Hematopoietic multipotent progenitor cell treated with erythropoietin and hydrocortisone succinate and interleukin-3 and kit ligand, for 6 days (in vitro differentiated cells): ENCODE measurements at places on chromosomes 1 and 21.

DNA sequence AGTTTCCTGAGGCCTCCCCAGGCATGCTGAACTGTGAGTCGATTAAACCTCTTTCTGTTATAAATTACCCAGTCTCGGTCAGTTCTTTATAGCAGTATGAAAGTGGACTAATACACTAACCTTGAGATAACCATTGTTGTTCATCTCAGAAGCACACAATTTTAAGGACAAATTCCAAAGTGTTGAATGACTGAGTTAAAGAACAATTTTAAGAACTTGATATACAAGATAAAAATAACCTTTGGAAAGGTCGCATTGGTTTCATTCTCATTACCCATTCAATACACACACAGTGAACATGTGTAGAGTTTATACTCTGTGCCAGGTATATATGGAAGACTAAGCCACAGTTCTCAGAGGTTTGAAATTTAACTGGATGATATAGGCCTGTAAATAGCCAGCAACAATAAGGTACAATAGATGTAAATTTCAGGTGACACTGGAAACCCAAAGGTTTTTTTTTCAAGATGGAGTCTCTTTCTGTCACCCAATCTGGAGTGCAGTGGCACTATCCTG is 19.1 kb upstream of the SRSF10 start:
- no peak for DNase-seq

DNA sequence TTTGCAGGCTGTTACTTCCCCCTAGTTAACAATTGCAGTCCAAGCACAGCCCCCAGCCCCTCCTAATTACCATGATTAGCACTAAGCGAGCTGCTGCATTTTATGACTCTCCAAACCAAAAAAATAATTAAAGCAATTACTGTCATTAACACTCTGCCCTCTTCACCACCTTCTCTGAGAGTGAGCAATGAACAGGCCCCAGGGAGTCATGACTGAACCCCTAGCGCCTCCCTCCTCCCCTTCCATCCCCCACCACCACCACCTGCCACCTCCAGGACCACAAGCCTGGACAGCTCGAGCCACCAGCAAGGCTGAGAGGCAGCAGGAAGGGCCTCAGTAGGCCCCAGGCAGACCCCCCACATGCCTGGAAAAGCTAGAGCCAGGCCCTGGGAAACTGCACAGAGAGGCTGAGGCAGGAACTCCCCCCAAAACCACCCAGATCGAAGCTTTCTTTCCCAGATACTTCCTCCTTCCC is 35.5 kb upstream of the ZC3H12A start:
- DNase-seq = no peak

GRCh38 chr21:35424122-35424521 is 375.0 kb upstream of the RUNX1 start:
- no peak for DNase-seq

DNA sequence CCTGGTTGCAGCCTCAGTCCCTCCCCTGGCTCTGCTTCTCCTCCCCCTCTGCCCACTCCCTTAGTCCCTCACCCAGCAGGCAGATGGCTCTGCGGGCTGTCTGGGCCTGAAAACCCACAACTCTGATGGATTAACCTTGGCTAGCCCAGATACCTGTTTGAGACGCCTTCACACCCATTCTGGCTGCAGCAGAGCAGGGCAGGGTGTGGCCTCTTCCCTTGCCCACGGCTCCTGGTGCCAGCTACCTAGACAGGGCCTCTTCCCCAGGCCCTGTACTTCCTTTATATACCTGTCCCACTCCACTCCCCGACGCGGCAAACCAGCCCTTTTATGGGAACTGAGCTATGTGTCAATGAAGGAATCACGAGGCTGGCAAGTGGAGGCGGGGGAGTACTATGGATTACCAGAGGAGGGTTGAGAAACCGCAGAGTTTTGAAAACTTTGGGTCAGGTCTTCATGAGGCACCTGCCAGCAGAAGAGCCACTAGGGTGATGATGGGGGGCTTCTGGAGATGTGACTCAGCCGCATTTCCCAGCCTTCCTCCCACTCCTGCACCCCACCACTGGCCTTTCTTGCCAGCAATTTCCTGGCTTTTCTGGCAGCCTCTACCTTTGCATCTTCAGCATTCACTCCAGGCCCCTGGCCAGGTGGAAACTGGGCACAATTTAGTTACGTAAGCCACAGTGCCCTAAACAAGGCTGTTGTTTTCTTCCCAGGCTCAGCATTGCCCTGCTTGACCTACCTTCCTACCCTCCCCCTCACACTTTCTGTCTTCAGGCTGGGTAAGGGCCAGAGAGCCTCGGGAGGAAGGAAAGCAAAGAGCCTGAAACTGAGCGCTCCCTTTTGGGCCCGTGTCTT is at the start of gene CHI3L1:
Gene CHI3L1 (minus strand): TSS at position 259 of the 858 bp plus-strand sequence. CDS start 81 bp downstream, at position 178.
- DNase-seq = no peak

GRCh38 chr1:87119541-87120140 is 205.2 kb downstream of the HS2ST1 start:
- no peak for DNase-seq

GRCh38 chr1:172650474-172651193 is 8.3 kb upstream of the FASLG start:
- no peak for DNase-seq

GRCh38 chr1:87644033-87644578 is 315.4 kb downstream of the LMO4 start:
- no peak for DNase-seq

DNA sequence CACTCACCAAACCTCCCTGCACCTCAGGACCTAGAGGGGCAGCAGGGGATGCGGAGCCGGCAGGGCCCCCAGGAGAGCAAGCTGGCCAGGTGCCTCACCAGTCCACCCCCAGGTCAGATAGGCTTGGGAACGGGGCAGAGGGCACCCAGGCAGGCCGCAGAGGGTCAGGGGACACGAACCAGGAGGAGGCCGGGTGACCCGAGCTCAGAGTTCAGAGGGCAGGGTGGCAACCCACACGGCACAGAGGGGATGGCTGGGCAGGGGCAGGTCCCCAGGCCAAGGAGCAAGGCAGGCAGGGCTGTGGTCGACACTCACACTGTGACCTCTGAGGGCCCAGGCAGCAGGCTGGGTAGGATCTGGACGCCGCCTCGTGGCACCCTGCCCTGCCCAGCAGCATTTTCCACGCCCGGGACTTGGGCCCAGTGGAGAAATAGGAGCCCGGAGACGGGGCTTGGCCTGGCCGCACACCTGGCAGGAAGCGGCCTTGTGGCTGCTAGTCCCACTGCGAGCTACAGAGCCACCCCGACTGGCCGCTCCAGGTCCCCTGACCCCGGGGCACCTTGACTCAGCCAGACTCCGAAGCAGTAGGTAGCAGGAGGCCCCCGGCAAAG is 5.3 kb downstream of the DVL1 start:
- no peak for DNase-seq

- DNase-seq = no peak
Measured at GRCh38 chr1:182968836-182969734, 16.1 kb upstream of the SHCBP1L start.

GRCh38 chr1:24290933-24291487 is 28.1 kb upstream of the GRHL3 start:
- no peak for DNase-seq

- no peak for DNase-seq
Measured at GRCh38 chr21:40136571-40136970, 269.3 kb downstream of the PCP4 start.

GRCh38 chr1:110082477-110082876 is 12.0 kb upstream of the ALX3 start:
- DNase-seq = no peak

DNA sequence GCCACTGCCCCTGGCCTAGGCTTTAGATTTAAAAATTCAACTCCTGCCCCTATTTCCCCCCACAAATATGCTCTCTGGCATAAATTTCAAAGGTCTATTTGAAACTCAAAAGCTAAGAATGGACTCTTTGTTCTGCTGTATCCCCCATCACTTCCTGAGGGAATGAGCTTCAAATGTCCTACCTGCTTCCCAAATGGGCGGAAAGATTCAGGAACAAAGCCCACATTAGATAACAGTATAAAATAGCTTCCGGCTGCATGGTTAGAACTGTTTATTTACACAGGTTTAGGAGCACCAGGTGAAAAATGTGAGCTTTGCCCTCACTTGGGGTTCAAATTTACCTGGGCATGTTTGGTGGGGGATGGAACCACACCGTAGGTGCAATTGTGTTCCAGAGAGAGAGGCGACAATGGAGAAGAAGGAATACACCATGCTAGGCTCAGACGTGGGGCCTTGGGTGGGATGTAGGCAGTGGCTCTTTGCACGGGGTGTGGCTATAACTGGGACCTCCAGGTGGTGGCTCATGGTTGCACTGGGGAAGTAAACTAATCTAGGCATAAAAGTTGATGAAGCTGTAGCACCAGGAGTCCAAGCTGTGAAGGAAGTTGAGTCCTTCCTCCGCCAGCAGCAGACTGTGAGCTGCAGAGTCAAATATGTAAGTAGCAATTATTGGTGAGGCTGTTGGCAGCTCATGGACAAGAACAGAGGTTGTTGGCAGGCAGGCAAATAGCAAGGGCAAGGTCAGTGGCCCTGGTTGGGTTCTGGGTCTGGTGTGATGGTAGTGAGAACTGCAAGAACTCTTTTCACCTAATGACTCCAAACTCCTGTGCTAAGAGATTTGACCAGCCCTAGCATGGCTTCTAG is 41.5 kb upstream of the SRSF10 start:
- DNase-seq = no peak

- no peak for DNase-seq
Measured at GRCh38 chr1:196543833-196544232, 64.4 kb downstream of the KCNT2 start.
